ENCODE measurements at places on chromosomes 2 and 18. TPM values are rescaled to one million over a fixed set of nuclear protein-coding genes. Genes with fewer than 3 reads are reported as not detected.

DNA sequence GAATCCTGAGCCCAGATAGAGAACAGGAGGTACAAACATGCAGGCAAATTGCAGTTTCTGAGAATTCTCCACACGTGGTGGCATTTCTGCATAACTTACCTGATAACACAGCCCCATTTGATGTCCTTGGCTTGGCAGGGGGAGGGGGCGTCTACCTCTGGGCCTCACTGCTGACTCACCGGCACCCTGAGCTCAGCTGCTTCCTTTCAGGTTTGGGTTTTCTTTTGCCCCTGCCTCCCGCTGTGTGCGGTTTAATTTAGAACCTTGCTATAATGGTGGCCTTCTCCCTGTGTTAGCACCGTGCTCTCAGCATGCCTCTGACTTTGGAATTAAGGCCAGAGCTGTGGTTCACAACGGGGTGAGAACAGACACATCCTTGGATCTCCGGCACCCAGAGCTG, 4.4 kb downstream of the CTIF start:
- DNase-seq: no peak

GRCh38 chr2:101520246-101520645, 45.3 kb upstream of the RFX8 start:
- no peak for DNase-seq

DNA sequence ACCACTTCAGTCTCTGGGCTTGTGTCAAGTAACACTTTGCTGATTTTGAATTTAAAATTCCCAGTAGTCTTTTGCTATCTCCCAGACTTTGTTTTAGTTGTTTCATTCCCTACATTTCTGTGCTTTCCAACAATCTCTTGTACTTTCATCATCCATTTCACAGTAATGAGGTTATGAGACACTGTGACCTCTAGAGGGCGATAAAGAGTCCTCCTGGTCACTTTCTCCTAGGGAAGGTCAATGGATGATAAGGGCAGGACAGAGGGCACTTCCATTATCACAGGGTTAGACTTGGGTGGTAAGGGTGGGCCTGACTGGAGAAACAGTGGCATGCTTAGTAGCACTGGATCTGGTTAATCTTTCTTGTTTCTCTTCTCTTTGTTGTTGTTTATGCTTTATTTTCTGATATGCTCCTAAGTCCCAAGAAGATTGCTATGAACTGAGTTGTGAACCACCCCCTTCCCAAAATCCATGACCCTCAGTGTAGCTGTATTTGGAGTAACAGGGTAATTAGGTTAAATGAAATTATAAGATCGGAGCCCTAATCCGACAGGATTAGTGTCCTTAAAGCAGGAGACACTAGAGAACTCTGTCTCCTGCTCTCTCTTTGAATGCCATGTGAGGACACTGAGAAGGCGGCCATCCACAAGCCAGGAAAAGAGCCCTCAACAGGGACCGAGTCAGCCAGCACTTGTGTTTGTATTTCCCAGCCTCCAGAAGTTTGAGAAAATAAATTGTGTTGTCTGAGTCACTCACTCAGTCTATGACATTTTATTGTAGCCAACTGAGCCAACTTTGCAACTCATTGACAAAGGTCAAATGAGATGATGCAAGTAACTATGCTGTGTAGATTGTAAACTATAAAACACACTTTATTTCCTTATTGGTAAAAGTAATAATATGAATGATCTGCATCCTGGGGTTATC, 779.2 kb downstream of the CNTNAP5 start:
- DNase-seq: peak; percentile 3

DNA sequence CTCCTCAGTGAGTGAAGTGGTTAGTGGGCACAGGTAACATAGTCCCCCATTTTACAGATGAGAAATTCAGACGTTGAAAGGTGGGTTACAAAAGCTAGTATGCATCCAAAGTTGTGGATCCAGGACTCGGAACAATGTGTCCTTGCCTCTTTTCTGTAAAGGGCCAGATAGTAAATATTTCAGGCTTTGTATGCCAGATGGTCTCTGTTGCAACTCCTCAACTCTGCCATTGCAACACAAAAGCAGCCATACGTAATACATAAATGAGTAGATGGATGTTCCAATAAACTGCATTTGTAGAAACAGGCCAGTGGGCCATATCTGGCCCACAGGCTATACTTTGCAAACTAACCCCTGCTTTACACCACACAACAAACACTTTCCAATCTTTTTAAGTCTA, 166.6 kb upstream of the PKDCC start:
- no peak for DNase-seq

DNA sequence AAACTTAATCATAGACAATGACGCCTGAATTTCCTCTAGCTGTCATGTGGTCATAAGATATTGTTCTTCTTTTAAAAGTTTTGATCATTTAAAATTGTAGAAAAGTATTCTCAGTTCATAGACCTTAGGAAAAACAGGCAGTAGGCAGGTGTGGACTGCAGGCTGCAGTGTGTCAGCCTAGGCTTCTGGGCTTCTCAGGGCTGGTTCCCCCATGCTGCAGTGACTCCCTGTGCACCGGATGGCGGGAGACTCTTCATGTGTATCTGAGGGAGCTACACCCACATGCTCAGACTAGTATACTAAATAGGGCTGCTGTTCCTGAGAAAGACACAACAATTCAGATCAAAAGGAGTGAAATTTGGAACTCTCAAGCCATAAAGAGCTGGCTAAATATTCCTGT, 72.4 kb downstream of the PXDN start:
- no peak for DNase-seq

- DNase-seq: peak; percentile 58
Observed at GRCh38 chr2:45494275-45494977, 116.6 kb downstream of the SRBD1 start.

GRCh38 chr18:47172476-47172875, 3.7 kb downstream of the IER3IP1 start:
- DNase-seq: no peak

DNA sequence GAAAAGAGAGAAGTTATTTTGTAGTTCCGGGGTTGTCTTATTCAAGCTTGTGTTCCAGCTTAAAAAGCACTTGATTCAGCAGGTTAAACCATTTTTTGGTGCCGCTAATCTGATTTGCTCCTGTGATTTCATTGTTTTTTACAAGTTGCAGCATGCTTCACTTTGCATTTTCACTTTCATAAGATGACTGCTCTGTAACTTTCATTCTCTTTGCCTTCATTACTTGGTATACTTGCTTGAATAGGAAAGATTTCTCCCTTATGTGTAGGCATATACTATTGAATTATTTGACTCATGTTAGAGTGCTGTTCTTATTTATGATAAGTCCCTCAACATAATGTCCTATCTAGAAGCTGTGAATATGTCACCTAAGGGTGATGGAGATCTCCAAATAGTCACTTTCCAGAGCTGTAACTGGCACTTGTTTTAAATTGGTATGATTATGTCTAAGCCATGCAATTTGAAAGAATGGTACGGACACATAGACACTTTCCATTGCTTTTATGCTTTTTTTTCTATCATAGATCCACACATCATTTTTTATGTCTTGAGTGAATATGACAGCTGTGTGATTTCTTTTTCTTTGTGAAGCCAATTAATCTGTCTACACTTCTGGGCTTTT, 254.5 kb downstream of the DSEL start:
- DNase-seq: no peak

DNA sequence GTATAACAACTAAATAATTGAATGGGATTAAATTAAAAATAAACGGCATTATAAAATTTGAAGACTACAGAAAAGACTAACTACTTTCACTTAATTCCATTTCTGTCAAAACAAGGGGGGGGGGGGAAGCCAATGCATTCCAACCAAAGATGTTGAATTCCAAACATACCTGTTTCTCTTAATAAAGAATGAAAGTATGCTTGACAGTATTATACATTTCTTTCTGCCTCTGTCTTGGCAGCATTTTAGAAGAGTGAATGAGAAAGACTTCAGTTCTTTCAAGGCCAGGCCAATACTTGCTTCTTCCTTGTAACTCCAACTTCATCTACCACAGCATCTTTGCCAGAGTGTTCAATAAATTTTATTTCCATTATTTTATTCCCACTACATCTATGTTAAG, 65.9 kb downstream of the PDE11A start:
- DNase-seq: no peak

DNA sequence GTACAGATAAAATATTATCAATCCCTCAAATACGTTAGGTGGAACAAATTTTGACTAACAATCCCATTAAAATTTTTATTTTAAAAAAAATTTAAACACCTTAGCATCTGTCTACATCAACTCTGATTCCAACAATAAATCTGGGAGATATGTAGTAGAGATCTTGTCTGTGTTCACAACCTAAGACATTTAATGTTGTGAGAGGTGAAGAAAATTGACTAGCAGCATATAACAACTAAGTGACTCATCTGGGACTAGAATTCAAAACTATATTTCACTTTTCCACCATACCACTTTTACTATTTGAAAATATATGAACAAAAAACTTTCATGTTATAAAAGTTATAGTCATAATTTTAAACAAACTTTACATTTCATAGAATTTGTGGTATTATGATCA, 97.9 kb downstream of the ATAD2B start:
- no peak for DNase-seq

- DNase-seq: no peak
Observed at GRCh38 chr18:8423051-8423557, 186.1 kb upstream of the RAB12 start.

DNA sequence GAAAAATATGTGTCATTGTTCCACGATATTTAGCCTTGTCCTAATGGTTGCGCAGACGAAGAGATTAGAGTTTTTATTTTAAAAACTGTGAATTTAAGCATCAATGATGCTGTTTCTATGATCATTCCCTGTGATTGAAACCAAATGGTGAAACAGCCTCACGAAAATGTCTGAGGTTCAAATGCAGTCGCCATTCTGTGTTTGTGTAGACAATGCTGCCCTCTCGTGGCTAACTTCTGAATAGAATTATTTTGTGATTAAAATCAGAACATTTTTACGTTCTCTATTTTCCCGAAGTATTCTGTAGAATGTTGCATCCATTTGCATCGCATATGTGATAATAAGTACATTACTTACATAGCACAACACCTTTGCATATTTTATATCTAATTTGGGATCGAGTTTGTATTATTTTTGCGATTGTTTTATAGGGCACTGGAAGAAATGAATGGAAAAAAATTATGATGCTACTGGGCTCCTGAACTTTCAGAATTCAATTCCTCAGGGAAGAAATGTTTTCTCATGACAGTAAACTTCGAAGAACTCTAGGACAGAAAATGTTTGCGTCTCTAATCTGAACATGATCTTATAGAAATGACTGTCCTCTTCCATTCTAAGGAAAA, 54.8 kb upstream of the CREB1 start:
- DNase-seq: peak; percentile 75

DNA sequence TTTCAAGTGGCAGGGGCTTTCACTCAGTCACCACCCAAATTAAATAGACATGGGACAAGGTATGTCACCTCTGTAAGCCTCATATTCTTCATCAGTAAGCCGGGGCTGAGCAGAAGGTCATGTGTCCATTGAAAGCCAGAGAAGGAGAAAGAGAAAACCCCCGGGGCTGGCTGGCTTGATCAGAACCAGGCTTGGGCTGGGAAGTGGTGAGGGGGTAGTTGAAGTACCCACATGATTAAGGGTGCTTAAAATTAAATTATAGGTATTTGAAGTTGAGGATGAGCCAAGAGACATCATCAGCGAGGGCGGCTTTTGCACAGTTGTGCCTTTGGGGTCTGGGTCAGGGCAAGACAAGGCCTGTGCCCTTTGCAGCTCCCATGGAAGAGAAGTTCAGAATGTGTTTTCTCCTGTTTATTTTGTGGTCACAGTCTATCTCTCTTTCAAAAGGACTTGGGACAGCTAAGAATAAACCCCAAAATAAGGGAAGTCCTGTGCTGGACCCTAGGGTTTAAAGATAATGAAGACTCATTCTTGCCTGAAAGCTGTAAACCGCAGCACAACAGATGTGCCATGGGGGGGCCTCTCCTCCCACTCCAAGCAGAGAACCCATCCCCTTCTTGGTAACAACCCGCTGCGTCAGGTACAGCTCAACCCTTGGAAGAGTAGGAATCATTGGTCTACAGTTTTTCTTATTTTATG, 10.7 kb downstream of the DBI start:
- DNase-seq: no peak

DNA sequence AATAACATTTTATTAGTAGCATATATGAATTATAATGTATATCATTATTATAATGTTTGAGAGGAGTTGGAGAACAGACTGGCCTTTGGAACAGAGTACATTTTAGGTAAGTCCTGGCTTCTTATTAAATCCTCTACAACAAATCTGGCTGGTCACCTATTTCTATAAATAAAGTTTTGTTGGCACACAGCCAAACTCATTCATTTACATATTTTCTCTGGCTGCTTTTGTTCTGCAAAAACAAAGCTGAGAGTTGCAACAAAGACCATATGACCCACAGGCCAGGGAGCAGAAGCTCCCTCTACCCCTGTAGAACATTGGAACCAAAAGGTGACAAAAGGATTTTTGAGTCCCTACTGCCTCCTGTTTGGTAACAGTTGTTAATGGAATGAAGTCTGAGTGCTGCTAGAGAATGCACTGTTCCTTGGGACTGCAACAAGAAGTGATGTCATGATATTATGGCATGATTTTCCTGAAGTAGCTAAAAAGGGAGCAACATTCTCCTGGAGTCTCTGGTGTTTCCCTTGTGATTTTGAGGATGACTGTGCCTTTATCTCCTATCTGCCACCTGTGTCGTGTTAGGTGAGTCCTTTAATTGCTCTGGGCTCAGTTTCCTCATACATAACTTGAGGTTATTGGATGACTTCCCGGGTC, 22.0 kb upstream of the SP9 start:
- no peak for DNase-seq

DNA sequence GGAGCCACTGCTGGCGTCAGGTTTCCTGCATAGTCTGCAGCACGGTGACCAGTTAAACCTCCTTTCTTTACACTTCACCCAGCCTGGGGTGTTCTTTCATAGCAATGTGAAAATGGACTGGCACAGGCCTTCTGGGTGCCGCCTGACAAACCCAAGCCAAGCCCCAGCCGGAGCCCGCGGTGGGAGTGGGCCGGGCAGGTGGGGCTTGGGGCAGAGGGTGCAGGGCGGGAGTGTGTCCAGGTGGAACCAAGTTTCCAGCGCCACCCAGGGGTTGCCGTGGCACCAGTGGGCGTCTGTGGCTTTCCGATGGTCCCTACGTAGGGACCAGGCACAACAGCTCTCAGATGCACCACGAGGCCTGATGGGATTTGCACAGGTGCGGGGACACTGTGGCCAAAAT, 75.8 kb downstream of the RTP5 start:
- no peak for DNase-seq

DNA sequence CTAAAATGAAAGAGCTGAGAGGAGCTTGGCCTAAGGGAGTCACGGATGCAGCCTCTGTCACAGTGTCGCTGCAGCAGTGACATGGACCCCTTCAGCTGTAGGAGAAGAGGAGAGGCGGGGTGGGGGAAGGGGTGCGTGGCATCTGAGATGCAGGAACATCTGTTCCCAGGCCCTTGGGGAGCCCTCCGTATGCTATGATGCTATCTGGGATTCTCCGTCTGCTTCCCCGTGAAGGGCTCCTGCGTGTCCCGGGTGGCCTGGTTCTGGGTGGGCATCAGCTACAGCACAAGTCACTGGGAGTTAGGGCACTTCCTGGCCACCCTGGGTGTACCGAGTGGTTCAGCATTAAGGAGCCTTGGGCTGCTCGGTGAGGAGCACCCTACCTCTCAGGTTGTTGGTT, 35.6 kb upstream of the B3GNT7 start:
- no peak for DNase-seq

The CHRNG gene
- total RNA-seq: not detected

The DAW1 gene
- not detected for total RNA-seq

The UGT1A4 gene
- not detected for total RNA-seq

The ANO7 gene
- total RNA-seq: 1.8 TPM

The CIDEA gene
- not detected for total RNA-seq

The UPP2 gene
- not detected for total RNA-seq

The HSPE1 gene
- 37.9 TPM for total RNA-seq

The PXDN gene
- total RNA-seq: 1.4 TPM

The KIAA2012 gene
- total RNA-seq: not detected

The LMAN2L gene
- total RNA-seq: 10.7 TPM

The CFAP210 gene
- total RNA-seq: not detected

The RASGRP3 gene
- total RNA-seq: 67.5 TPM

The SLC9A2 gene
- not detected for total RNA-seq
